ENCODE measurements at places on chromosomes 5 and 9.

DNA sequence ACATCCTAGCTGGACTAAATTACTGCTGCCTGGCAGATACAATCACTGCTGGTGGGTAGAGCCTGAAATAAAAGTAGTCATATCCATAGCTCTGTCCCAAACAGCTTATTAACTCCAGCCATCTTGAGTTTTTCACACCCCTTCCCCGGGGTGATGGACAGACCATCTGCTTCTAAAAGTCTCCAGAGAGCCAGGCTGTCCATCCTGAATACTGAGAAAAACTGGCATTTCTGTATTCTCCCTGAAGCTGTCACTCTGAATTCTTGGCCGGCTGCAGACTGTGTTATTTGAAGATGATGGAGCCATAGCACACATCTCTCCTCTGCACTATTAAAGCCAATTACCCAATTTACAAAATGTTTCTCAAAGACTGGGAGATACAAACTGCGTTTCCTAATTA, 118.6 kb downstream of the GABBR2 start:
- DNase-seq: no peak

- no peak for DNase-seq
Measured at GRCh38 chr9:37300620-37301019, 121.9 kb upstream of the GRHPR start.

GRCh38 chr5:92504346-92504745, 1076.7 kb downstream of the NR2F1-AS1 start:
- DNase-seq: peak; percentile 2

- no peak for DNase-seq
Measured at GRCh38 chr5:80755626-80756025, 100.8 kb upstream of the DHFR start.

DNA sequence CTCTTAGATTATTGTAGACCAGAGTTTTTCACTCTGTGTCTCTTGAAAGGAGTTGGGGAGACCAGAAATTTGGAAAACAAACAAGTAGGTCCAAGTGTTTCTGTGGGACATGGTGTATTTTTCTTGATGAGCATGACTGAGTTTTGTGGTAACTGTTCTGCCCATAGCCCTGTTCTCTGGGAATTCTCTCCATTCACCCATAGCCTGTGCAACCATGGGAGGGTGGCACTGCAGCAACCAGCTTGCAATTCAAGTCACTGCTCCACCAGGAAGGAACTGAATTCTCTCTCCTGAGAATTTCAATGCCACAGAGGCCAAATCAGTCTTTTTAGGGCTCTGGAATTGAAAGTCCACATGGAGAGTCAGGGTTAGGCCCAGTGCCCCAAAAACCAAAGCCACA, 475.3 kb upstream of the TRPC7 start:
- DNase-seq: no peak

GRCh38 chr5:78499485-78499884, 139.1 kb downstream of the SCAMP1 start:
- no peak for DNase-seq

- DNase-seq: no peak
Measured at GRCh38 chr9:86181379-86182315, 77.8 kb downstream of the C9orf153 start.

GRCh38 chr5:155546075-155546474, 532.5 kb downstream of the KIF4B start:
- no peak for DNase-seq

DNA sequence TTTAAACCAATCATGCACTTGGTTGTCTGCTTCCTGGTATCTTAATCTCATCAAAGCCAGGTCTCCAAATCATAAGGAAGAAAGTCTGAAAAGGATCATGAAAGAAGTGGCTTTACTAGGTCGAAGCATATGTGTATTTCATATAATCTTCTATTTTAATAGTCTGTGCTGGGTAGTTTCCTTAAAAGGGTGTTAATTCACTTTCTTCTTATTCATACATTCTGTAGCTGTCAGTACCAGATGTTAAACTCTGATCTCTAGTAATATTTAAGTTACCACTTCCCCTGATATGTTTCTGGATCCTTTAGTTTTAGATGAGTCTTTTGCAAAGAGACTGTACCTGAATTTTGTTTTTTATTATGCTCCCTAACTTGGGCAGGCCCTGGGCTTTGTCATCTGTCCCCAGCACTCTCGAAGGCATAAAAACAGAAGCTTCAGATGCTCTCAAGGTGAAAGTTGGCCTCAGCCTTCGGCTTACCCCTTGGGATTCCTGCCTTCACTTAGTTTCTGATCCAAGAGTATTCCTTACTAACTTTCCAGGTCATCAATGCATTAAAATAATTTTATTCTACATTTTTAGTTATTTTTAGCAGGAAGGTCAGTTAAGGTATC, 15.0 kb upstream of the LNPEP start:
- no peak for DNase-seq

Measured in RKO (cell line).